ENCODE measurements at places on chromosomes 4 and X.

DNA sequence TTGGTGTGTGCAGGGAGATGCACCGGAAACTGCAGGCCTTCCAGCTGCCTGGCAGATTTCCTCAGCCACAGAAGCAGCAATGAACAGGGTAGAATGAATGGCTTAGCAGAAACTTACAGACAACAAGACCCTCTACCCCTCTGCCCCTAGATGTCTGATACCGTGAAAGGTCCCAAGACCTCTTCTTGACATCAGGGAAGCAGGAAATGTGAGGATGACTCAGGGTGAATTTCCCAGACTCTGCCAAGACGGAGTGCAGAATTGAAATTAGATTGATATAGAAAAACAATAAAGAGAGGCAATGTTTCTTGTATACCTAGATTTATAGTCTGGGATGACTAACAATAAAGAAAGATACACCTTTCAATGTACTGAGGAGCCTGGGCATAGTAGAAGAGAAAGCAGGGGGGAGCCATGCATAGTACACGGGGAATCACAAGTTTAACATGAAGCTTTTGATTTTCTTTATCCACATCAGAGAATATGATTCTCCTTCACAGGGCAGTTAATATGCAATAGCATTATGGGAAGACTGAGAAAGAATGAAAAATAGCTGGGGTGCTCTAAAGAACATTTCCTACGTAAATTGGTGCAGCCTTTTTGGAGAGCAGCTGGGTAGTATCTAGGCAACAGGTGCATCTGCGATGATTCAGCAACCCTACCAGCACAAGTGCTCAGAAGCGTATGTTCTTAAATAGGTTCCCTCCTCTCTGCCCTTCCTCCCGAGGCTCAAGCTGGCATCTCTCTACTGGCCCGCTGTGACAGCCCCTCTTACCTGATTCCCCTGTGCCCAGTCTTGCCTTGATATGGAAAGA, 18.3 kb upstream of the CXCR3 start:
- DNase-seq = no peak

DNA sequence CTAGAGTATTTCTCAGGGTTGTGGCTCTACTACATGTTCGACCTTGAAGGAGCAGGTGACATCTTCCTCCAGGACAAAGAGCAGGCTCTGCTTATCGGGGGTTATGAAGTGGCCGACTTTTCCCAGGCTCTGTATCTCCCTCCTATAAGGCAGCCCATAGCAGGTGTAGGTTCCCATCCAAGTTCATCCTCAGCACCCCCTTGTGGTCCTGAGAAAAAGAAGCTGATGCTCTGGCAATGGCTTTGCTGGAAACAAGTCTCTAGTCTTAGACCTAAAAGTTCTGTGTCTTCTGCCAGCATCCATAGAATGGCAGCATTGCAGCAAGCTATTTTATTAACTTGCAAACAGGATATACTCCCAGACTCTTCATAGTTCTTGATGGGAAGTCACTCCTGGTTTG, 836.6 kb upstream of the PRKX start:
- no peak for DNase-seq

- DNase-seq = no peak
Observed at GRCh38 chr4:9970399-9971011, 50.8 kb downstream of the SLC2A9 start.

GRCh38 chrX:3046253-3047240, 5.3 kb downstream of the ARSF start:
- DNase-seq = no peak

DNA sequence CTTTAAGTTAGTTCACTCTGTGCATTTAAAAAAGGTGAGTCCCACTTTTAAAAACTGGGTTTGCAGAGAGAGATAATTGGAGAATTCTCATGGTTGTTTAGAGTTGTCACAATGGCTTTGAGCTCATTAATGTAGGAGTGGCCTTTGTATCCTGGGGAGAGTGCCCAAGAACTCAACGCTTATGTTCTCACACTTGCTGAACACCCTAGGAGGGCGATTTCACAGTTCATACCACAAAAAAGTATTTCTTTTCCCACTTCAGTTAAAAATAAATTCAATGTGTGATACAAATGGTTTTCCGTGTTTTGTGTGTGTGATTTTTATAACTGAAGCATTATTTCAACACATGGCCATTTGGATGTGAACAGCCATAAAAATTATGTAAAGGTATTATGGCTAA, 8.4 kb downstream of the EMCN start:
- DNase-seq = no peak

DNA sequence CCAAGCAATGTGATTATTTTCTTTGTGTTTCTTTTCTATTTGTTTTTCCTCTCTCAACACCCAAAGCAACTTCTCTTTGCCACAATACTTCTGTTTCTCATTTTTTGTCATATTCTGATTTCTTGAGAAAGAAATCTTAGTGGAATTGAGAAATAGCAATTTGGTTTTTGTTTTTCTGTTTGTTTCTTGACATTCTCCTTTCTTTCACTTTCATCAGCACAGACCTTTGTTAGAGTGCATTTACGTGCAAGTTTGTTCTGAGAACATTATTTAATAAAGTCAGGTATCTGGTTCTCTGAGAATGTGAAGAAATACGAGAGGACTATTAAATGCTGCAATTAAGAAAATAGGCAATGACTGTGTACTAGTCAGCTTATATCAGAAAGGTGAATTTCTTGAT, 608.1 kb upstream of the AADAT start:
- no peak for DNase-seq

DNA sequence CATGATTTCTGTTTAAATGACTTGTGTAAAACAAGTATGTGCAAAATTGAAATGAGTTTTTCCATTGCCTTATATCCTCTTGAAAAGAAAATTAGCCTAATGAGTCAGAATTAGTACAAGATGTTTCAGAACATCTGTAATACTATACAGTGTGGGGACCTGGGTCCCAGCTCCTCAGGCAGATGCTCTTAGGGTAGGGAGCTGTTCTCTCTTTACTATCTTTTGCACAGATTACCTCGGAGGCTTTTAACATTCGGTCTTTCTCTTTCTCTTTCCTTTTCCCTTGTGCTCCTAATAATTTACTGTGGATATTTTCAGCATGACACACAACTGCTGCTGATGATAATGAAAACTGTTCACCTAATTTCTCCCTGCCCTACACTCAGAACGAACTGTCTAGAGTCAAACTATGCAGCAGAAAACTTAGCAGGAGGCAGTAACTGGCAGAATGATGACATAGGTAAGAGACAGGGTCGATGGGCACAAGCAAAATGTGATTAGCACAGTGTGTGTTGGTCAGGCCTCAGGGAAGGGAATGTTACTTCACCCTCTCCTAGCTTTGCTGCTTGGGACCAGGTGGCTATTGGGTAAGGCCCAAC, 455.3 kb downstream of the PDHA2 start:
- DNase-seq = no peak
